Fibroblast of lung (primary cell): ENCODE measurements at places on chromosomes 1 and 21. TPM values are rescaled to one million over a fixed set of nuclear protein-coding genes. Genes with fewer than 3 reads are reported as not detected.
A peak's percentile ranks its signal among the peaks of the same experiment; 100 is the strongest.

Gene CYP4A22
- total RNA-seq, result not detected in 2 replicates

Gene HAO2
- not detected in 2 replicates for total RNA-seq

- no peak for DNase-seq
Observed at GRCh38 chr1:152495066-152495675, 15.4 kb upstream of the LCE5A start.

- peak; percentile 4 for DNase-seq
Observed at GRCh38 chr1:189821833-189822232, 655.8 kb downstream of the BRINP3 start.

DNA sequence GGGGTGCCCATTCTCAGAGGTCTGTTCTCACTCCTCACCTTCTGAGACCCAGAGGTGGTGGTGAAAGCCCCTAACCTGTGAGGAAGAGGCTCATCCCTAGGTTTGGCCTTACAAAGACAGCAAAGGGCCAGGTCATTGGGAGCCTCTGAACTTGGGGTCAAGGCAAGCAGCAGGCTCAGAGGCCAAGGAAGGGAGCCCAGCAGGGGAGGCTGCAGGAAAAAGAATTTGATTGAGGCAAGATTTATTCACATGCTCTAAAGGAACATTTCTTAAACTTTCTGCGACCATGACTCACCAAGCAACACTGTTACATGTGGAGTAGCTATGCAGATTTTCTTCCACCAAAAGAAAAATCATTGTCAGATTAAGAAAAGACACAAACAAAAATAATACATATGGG lies 132.5 kb upstream of the SYT6 start:
- DNase-seq, result peak; percentile 16

- DNase-seq, result peak; percentile 73
Observed at GRCh38 chr1:67843331-67843730, 10.1 kb upstream of the GNG12 start.

Gene INSRR
- total RNA-seq, result not detected in 2 replicates

GRCh38 chr1:43529206-43529731 lies 1.4 kb upstream of the PTPRF start:
- peak; percentile 77 for DNase-seq

- DNase-seq, result no peak
Observed at GRCh38 chr1:40930174-40930964, 49.1 kb upstream of the CTPS1 start.

DNA sequence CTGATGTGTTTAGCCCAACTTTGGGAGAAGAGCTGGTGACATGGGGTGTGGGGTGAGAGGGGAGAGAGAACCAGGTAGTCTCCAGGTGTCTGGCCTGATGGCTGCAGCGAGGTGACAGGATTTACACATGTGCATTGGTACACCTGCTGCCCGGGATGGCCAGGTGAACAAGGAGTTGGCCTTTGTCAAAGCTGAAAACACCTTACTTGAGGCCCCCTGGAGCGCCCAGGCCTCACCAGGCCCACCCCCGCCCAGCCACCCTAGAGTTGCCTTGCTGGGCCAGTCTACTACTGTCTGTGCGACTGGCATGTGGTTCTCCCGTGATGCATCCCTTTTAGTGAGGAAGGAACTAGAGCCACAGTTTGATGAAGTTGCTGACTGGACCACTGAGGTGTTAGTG lies 90.5 kb downstream of the ADARB1 start:
- no peak for DNase-seq

DNA sequence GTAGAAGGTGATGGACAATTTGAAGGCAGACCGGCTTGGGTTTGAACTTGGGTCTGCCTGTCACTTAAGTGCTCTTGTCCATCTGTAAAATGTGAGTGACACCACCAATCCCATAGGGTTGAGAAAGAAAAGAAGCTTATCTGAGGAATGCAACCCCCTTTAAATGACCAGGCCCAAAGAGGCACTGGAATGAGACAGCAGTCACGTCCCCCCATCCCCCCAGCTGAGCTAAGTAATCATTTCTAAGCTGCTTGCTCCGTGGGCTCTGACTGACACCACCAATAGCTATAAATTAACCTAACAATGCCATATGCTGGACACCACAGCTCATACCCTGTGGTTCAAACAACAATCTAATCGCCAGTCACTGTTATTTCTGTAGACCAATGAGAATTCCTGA lies 15.1 kb downstream of the LCA5L start:
- DNase-seq, result no peak

GRCh38 chr1:226384717-226385116 lies 23.2 kb downstream of the PARP1 start:
- DNase-seq, result no peak

Gene TAS1R1
- under 0.01 and 0.17 TPM in 2 replicates for total RNA-seq

Gene KRTAP22-2
- not detected in 2 replicates for total RNA-seq

Gene CHD5
- total RNA-seq, result under 0.01 TPM in 2 replicates

- peak; percentile 23 for DNase-seq
Observed at GRCh38 chr21:29640080-29640508, 299.7 kb downstream of the GRIK1 start.

DNA sequence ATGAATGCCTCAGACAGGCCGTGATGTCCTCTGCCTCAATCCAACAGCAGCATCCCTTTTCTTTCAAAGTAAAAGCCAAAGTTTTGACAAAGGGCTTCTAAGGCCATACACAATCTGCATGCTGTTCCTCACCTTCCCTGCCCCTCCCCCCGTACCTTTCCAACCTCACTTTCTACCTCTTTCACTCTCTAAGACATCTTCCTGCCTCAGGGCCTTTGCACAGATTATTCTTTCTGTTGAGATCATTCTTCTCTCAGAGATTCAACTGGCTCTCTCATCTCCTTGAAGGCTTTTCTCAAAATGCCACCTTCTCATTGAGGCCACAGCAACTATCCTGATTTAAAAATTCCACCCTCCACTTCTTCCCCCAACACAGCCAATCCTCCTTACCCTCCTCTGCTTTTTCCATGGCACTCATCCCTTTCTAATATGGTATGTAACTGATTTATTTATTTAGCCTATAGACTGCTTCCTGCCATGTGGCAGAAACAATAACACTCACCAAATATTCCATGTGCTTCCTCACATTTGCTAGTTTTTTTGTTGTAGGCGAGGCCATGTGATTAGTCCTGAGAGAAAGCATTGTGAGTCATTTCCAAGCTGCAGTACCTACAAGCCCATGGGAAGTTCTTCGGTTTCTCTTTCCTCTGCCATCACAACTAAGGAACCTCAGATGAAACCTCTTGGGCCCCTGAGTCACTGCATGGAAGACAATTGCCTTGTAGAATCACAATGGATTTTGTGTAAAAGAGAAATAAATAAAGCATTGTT lies 58.7 kb upstream of the GADD45A start:
- DNase-seq, result peak; percentile 54

Gene RPE65
- total RNA-seq, result not detected in 2 replicates

DNA sequence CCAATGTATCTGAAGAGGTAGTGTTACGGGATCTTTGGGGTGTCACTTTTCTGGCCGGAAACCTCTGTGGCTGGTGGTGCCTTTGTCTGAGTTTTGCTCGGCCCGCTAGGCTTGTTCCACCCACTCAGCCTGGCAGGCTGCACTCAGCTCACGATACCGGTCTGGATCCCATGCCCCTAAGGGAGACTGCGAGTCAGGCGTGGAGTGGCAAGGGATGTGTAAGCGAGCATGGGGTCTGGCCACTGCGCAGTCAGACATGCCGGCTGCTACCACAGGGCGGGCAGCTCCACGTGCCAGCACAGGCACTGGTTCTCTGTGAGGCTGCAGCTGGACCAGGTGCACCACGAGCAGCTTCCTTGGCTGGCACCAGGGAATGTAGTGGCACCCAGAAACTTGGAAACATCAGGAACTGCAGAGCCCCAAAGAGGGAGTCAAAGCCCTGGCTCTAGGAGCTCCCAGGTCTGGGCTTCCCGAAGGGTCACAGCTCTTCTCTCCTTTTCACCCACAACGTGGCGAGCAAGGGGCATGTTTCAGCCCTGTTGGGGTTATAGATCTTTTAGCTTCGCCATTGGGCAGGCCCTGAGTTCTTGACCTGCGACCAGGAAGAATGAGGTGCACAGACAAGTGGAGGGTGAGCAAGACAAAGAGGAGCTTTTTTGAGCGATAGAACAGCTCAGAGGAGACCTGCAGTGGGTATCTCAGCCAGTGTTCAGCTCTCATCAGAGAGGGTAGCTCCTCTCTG lies 23.8 kb upstream of the LRRC8C start:
- DNase-seq, result no peak

- peak; percentile 15 for DNase-seq
Observed at GRCh38 chr1:113388621-113389358, 1.5 kb upstream of the MAGI3 start.

Gene CDK18
- total RNA-seq, result 0.33 and 1.5 TPM in 2 replicates

GRCh38 chr21:36079010-36079649 lies 9.3 kb downstream of the CBR1 start:
- no peak for DNase-seq

- peak; percentile 91 for DNase-seq
Observed at GRCh38 chr1:168320800-168321450, 40.2 kb downstream of the TBX19 start.

DNA sequence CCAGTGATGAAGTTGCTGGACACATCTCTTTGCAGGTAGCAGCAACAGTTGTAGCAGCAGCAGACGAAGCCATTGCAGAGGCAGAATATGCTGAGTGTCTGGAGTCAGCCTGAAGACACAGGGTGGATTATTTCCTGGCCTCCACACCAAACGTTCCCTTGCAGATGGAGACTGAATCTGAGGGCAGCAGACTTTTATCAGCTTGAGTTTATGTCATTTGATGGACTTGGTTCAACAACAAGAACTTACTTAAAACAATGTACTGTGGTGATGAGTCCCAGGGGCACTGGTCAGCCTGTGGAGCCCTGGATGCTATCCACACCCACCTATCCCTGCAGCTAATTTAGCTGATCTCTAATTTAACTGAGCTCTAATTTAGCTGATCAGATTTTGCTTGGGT lies 17.1 kb upstream of the MPZL1 start:
- DNase-seq, result no peak

DNA sequence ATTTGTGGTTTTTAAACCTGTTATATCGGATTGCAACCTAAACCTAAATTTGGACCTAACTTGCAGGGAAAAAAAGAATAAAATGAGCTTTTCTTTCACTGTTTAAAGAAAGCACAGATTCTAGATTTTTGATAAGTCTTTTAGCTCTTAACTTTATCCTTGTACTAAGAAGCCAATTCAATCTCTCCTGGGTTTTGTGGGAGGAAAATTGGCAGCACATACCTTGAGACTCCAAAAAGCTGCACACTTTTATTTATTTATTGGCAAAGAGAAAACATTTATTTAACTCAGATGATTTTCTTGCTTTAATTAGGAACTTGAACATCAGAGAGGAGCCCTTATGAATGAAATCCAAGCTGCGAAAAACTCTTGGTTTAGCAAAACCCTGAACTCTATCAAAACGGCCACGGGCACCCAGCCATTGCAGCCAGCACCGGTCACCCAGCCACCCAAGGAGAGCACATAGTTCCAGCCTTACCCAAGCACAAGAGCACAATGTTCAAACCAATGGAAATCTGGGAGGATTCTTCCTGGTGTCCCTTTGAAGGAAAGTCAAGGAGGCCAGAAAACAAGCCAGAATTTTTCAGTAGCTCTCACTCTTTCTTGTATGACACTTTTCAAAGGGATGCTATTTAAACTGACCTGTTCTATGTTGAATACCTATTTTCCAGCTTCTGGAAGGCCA lies 10.1 kb upstream of the CACYBP start:
- DNase-seq, result no peak

GRCh38 chr1:117301901-117302300 lies 65.3 kb upstream of the MAN1A2 start:
- DNase-seq, result no peak

DNA sequence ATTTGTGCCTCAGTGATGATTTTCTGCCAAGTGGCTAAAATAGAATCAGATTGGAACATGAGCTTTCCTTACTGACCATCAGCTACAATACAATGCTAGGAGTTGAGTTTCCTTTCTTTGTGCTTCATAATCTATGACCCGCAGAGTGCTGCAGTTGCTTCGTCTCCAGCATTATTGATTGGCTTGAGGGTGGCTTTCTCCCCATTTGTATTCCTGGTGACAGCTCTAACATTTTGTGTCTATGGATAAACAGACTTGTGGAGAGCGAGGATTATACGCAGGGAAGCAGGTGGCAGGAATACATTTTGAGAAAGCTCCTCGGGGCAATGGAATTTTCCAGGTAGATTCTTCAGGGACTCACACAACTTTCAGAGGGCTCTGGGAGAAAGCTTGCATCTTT lies 223.2 kb downstream of the HHAT start:
- no peak for DNase-seq

DNA sequence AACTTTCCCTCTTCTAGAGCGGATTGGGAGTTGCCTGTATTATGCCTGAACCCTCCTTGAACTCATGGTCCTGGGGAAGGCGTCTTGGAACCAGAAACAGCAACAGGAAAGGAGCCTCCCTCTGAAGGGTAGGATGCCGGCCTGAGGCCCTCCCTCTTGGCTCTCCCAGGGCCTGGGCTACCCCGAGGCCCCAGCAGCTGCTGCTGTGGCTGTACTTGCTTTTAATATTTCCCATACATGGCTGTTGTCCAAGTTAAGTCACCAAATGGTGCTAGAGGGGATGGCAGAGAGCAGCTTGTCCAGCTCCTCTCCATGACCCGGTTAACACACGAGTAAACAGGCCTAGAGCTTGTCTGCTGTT lies 10.5 kb downstream of the CHRNB2 start:
- no peak for DNase-seq

- no peak for DNase-seq
Observed at GRCh38 chr1:198467342-198467741, 73.1 kb downstream of the ATP6V1G3 start.

Gene NTMT2
- not detected in 2 replicates for total RNA-seq

DNA sequence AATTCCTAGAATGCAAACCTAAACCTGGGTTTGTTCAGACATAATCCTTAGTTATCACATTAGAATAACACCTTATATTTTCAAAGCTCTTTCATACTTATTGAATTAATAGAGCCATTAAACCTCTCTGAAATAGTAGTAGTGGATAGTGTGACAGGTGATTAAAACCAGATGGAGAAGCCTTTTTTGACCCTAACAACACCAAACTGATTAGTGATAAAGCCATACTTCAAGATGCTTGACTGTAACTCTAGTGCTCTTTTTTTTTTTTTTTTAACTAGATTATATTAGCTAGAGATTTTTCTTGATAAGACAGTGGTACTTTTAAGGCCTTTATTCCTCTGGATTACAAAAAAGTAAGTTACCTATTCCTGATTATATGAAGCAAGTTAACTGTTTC lies 190.1 kb downstream of the ST6GALNAC3 start:
- no peak for DNase-seq

Gene RIPK4
- under 0.01 TPM in 2 replicates for total RNA-seq

Gene SPATA1
- 1.0 and 1.7 TPM in 2 replicates for total RNA-seq
